ENCODE measurements at places on chromosomes 7 and 10.

DNA sequence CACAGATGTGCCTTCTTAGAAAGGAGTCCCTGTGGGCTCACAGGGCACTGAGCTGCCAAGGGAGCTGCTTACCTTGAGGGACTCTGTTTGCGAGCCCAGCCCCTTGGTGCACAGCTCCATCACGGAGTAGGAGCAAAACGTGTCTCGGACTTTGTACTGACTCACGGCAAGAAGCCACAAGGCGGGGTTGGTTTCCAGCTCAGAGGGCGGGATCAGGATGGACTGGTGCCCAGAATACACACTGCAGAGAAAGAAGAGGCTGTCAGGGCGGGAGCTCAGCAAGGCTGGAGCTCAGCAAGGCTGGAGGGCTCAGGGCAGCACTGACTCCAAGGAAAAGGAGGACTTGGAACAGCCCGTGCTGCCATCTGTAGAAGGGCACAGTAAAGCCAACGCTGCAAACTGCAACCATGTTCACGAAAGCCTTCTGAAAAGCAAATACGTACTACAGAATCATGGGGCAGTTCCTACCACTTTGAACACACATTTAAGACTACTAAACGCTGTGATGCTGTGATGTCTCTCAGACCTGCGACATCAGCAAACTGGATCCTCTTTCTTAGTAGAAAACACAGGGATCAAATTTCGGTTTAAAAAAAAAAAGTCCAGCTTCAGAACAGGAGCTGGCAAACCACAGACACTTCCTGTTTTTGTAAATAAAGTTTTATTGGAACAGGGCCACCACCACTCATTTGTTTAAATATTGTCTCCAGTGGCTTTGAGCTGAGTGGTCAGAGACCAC is 194.3 kb downstream of the ZMYND11 start:
- DNase-seq: peak; percentile 34

GRCh38 chr7:28409716-28410627 is 2.3 kb upstream of the CREB5 start:
- no peak for DNase-seq

DNA sequence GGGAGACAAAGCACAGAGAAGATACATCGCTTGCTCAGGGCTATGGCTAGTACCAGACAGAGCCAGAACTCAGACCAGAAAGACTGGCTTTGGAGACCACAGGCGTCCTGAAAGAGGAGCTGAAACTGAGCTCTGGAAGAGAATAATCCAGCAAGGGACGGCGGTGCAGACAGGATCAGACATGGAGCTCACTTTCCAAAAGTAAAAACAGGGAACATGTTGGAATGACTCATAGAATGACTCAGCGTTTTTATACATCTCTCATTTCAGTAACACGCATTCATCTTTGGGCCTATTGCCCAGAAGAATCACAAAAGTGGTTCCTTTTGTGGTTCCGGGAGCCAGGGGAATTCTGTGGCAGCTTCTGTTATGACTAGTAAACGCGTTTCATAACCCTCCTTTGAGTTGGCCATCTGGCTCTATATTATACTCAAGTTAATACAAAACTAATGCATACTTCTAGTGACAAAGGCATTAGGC is 37.2 kb downstream of the PLEKHS1 start:
- peak; percentile 58 for DNase-seq

DNA sequence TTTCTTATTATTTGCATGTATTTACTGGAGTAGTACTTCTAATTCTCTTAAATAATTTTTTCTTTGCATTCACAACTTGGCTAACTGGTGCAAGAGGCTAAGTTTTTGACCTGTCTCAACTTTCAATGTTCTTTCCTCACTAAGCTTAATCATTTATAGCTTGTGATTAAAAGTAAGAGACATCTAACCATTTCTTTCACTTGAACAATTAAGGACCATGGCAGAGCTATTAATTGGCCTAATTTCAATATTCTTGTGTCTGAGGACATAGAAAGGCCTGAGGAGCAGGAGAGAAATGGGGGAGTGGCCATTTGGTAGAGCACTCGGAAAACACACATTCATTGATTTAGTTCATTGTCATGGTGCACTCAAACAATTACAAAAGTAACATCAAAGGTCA is 141.4 kb upstream of the TMEM196 start:
- no peak for DNase-seq

- no peak for DNase-seq
Measured at GRCh38 chr7:116265881-116266280, 55.5 kb downstream of the TES start.
